Psoas muscle (tissue), 8 donors: ENCODE measurements at places on chromosomes 7 and 10. TPM values are rescaled to one million over a fixed set of nuclear protein-coding genes. Genes with fewer than 3 reads are reported as not detected.
A peak's percentile ranks its signal among the peaks of the same experiment; 100 is the strongest.

DNA sequence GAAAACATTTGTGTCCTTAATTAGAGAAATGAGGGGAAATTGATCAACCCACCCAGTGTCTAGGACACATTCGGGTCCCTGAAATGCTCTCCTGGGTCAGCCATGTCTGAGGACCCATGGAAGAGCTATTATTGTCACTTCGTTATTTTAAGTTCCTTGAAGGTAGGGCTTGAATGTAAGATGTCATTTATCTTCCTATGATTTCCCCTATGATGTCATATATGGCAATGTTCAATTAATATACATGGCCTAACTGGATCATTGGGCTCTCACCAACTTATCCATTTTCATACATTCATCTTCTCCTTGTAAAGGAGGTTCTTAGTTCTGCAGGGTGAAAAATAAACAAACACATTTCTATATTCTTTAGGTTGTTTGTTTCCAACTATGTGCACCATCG is 113.0 kb upstream of the FAM171A1 start:
- no peak for DNase-seq

- no peak for DNase-seq
Measured at GRCh38 chr7:42932811-42933591, 825 bp downstream of the MRPL32 start.

The TUBB8 gene
- polyA plus RNA-seq = 0.06 TPM

- DNase-seq = peak; percentile 43
Measured at GRCh38 chr10:128035557-128035973, 90.7 kb downstream of the MKI67 start.

GRCh38 chr7:135330088-135330487 is 96.5 kb downstream of the STRA8 start:
- DNase-seq = no peak

- peak; percentile 63 for DNase-seq
Measured at GRCh38 chr7:107661081-107661864, 645 bp downstream of the SLC26A4 start.

- no peak for DNase-seq
Measured at GRCh38 chr7:10655031-10655430, 318.6 kb upstream of the PHF14 start.

DNA sequence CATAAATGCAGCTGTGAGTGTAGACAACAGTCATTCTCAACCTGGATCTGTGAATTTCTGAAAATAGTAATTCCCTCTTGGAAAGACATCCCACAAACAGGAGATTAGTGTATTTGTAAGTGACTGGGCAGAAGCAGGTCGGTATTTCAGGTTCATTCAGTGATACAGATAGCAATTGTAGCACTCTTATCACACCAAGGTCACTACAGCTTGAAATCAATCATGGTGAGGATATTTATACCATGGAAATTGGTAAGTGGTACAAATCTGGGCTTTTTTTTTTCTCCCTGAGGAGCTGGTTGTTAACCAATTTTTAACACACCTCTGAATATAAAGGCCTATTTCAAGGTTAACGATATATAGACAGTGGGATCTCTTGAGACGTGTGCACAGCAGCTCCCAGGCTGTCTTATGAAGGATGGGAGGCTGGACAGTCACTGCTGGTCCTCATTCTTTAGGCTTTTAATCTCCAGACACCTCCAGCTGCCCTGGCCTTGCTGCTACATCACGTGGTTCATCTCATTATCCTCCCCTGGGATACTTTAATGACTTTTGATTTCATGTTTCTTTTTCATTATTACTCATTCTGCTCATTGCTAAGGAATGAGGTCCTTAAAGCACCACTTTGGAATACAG is 87.1 kb downstream of the ITGA8 start:
- DNase-seq = no peak

DNA sequence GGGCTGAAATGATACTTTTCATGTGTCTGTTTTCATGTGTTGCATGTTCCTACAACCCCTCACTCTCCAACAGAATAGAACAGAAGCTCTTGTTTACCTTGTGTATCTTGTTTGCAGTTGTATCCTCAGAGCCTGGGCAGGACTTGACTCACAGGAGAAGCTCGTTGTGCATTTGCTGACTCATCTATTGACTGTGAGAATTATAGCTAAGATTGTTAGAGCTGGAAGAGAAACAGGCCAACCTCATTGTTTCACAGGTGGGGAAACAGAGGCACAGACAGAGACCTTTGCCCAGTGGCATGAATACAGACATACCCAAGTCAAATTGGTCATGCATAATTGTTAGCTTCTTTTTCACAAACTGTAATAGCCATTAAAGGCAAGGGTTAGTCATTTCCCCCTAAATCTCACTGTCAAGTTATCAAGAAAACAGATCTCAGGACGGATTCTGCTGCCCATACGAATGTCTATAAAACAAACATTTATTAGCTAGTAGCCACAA is 4.6 kb upstream of the TSPAN15 start:
- no peak for DNase-seq
